ENCODE measurements at places on chromosomes 16 and 17.

DNA sequence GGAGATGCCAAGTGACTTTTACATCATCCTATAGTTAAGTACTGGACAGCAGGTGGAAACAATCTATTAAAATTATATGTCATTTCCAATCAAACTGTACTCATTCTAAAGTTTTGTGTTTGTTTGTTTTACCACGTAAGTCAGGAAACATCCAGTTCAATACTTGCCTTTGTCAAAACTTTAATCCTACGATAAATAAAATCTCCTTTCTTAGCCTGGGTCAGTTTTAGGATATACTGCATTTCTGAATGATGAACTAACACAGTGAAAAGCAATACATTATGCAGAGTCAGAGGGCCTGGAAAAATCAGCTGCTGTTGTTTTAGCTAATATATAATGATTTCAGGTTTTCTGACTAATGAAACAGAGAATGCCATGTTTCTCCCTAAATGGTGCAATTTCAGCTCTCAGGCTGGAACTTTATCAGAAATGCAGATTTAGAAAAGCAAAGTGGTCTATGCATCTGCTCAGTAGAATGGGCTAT is 756.4 kb downstream of the CDH11 start:
- no peak for DNase-seq

DNA sequence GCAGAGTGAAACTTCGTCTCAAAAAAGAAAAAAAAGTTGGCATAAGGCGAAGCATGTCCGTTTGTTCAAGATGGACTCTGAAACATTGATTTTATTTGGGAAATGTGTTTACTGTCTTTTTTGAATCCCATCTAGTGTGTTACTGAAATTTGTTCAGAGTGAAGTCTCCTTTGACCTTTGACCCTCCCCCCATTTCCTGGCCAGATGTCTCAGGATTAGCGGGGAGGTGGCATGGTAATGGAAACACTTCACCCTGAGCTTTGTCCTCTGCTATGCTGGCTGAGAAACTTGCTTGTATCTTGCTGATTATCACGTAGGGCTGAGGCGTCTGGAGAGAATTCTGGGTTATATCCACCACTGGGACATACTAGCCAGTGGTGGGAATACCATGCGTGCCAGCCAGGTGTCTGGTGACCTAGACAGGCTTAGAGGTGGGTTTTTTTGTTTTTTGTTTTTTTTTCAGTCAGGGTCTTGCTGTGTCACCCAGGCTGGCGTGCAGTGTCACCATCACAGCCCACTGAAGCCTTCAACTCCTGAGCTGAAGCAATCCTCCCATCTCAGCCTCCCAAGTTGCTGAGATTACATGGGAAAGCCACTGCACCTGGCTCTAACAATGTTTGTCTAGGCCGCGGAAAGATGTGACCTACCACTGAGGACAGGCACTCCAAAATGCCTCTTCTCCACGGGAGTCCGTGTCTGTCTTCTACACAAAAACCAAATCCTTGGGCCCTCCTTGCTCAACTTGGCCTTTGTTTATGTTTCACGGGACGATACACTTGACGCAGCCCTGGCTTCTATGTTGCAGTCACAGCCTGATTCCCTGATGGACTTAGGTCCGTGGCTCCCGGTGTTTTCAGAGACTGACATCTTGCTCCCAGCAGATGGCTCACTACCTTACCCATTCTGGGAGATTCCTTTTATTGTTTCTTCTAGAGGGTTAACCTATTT is 6.6 kb upstream of the GALK1 start:
- DNase-seq, result no peak

- DNase-seq, result no peak
These were observed 2.3 kb downstream of the CCL11 start for GRCh38 chr17:34287875-34288274.

DNA sequence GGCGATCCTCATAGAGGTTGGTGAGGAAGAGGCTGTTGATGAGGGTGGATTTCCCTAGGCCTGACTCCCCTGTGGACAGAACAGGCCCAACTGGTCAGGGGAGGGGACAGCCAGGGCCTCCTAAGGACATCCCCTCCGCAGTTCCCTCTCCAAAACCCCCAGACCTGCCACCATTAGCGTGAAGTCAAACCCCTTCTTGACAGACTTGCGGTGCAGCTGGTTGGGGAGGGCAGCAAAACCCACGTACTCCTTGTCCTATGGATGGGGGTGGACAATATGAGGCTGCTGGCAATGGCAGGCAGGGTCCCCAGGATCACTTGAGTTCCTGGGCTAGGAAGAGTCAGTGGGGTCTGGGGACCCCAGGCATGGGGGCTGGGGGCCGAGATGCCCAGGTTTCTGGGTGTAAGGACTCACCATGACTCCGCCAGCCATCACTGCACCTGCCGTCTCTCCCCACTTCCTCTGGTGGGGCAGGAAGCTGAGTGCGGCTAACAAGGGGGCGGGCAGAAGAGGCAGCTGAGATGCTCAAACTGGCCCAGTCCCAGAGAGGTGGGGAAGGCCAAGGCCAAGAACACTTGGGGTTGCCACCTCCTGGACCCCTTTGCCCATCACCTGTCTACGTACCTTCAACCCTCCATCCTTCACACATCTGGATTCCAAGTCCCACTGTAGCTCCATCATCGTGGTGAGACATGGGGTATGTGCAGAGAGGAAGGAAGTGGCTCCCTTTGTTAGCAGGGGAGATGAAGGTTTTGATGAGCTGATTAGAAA is at the start of gene SEPTIN1:
Gene SEPTIN1 (minus strand): TSS at position 451 of the 771 bp plus-strand sequence. CDS start 19 bp downstream, at position 432.
- DNase-seq, result no peak

DNA sequence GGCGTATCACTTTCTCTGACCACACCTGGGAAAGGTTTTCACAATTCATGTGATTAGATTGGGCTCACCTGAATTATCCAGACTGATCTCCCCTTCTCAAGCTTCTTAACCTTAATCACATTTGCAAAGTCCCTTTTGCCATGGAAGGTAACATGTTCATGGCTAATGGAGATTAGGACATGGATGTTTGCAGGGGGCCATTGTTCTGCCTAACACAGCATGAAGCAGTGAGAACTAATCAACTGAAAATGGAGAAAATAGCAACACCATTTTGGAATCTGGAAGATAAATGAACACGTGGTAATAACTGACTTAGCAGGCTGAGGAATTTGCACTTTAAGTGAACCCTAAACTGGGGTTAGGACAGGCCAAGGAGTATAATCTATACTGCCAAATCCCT is 25.0 kb upstream of the SBK1 start:
- DNase-seq, result no peak

DNA sequence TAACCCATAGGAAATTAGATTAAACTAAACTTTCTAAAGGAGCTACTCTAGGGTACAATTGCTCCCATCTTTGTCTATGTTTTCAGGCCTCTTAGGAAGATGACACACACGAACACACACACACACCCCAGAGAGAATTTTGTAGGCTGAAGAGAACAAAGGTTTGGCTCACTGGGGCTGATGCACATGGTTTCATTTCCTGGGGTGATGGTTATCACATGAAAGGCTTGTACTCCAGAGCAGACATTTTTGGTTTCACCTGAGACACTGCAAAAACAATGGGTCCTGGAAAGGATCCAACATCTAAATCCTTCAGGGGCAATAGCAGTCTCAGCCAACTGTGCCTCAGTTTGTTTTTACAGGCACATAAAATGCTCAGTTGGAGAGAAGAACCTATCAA is 62.8 kb downstream of the GRB7 start:
- no peak for DNase-seq

DNA sequence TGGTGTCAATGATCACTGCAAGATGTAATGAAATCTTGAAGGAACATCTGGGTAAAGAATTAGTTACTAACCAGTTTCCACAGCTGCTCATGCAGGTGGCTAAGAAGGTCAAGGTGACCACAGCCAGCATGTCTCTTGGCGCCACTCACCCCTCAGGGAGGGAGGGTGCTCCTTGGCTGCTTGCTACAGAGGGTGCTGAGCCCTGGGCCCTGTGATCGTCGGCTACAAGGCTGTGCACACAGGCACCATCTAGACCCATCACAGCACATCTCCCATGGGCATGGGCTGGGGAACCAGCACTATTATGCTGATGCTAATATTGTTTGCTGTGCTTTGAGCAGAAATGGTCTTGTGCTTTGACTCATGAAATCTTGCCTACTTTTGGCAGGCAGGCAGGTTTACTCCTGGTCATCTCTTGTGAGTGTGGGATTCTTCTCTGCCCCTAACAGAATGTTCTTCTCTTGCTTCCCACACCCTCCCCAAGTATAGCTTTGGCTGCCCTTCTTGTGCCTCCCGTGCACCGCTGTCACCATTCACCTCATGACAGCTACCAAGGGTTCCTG is 36.4 kb downstream of the TXNDC11 start:
- no peak for DNase-seq

GRCh38 chr17:38587947-38588787 is 17.6 kb downstream of the SRCIN1 start:
- no peak for DNase-seq

DNA sequence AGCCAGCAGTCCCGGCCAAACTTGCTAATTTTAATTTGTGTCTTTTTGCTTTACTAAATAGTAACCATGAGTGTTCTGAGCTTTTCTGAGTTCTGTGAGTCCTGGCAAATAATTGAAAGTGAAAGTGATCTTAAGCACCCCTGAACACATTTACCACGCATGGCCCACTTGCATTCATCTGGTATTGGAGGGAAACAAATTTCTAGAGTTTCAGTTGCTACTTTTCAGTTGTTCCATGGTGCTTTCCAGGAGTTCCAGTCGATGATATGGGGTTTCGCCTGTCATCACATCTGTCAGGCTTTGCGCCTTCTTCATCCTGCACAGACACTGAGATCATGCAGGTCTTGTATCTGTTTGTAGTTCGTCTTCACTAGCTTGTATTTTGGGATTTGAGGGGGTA is 44.1 kb downstream of the CRLF3 start:
- DNase-seq, result no peak

GRCh38 chr17:68843522-68843921 is 111.7 kb downstream of the ABCA8 start:
- DNase-seq, result no peak

GRCh38 chr17:5023588-5024147 is 11.6 kb downstream of the SLC52A1 start:
- no peak for DNase-seq

DNA sequence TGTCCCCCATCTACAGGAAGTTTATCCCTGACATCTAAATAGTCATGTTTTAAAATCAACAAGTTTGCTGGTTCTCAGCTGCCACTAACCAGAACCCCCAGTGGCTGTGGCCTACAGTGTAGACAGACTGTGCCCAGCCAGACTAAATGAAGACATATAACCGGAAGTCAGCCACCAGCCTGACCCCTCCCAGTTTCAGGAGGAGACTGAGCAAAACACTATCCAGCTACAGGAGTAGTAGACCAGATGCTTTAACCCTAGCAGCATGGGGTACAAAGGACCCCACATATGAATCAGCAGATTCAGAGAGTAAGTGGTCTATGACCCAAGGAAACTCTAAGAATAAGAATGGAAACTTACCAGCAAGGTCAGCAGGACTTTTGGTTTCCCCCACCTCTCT is 83.4 kb downstream of the HIC1 start:
- DNase-seq, result no peak

DNA sequence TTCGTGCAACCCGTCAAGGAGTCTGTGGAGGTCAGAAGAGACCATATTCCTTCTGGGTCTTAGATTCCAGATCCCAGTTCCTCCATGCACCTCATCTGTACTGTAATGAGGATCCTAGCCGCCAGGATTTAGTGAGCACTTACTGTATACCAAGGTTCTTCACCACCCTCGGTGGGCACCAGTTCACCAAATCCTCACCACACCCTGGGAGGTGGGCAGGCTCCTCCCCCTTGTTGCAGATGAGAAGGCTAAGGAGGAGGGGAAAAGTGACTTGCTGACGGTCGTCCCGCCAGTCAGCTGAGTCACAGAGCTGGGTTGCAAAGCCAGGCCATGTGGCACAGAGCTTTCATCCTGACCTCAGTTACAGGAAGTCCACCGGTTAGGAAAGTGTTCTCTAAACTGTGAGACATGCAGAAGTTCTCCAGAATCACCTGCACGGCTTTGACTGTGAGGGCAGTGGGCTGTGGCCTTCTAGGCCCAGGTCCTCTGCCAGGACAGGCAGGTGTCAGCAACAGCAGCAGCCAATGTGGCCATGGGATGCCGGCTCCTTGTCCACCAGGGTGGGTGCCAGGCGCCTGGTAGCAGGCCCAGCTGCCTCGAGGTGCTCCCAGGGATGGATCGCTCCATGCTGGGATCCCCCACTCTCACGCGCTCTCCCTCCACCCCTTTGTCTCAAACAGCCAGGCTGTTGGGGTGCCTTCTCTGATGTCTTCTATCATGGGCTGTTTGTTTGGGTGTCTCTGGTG is 240.3 kb upstream of the GSE1 start:
- DNase-seq, result no peak

DNA sequence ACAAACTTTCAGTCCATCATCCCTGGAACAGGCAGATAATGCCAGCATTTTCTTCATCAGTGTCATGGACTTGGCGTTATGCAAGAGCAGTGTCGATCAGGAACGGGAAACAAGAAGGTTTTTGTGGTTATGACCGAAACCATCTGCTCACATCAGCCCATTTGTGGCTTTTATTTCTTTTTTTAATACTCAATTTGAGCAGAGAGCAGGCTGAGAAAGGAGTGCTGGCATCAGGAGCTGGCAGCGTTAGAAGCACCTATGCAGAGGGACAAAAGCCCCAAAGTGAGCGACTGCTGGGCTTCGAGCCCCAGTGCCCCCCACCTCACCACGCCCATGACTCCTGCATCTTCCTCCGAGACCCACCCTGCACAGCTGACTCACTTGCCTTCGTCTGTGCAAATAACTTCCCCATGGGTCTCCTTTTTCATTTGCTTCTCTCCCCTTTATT is 16.2 kb upstream of the CD300E start:
- no peak for DNase-seq

DNA sequence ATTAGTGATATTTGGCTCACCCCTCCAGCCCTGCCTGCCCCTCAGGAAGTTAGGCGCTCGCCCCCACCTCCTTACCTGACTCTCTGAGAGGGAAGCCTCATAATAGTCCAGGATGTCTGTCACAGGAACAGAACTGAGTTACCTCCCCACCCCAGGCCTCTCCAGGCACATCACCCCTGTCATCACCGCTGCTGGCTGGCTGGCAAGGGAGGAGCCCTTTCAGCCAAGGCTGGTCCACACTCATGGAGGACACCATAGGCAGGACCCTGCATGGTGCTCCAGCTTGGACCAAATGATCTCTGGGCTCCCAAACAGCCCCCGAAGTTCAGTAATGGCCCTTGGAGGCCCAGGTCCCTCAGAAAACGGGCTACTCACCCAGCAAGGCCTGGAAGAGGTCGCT is 1.5 kb downstream of the DLG4 start:
- DNase-seq, result no peak
